Stimulated activated CD8-positive, alpha-beta memory T cell treated with anti-CD3 and anti-CD28 coated beads, Interleukin-4, amount 100 ng/mL, for 48 hours (primary cell): ENCODE measurements at places on chromosomes 2 and 18.

DNA sequence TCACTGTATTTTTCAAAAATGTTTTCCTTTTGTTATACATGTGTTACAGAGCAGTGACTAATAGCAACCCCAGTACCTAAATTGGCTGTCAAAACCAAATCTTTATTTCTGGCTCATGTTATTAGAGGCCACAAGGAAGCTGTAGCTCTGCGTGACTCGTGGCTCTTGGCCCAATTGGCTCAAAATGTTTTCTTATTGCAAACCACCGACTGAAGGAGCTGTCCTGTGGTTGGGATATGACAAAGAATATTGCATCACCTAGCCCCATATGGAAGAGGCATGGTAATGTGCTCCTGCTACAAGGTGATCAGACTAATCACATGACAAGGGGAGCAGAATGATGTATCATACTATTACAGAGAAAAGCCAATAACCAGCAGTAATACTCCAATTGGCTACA, 1058.5 kb downstream of the CBLN2 start:
- DNase-seq: no peak

DNA sequence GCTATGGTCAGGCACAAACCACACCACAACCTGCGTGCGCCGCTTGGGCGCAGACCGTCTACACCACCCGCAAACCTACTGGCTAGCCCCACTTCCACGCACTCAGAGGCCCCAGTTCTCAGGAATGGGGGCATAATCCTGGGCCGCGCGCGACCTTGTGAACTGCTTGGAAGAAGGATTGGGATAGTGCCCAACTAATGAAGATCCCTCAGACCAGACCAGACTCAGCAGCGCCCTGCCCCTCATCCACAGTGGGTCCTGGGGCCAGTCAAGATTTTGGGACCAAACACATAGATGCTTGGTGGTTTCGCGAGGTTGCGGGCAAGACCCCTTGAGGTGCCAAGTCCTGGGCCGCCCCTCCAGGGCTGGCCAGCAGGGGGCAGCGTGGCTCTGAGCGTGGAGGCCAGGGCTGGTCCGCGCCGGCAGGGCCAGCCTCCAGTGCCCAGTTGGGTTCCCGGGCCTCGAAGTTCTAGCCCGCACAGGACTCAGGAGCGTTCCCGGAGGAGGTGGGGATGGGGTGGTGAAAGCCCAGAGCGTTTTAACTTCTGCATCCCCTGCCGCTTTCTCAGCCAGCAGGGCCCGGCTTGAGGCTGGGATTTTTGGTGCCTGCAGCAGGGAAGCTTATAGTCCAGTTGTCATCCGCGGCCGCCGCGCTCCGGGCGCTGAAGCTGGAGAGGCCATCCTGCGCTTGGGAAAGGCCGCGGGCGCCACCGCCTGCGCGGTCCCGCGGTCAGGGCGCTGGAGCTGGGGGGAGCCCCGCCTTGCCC, 8.3 kb downstream of the OSR1 start:
- DNase-seq: peak; percentile 79

DNA sequence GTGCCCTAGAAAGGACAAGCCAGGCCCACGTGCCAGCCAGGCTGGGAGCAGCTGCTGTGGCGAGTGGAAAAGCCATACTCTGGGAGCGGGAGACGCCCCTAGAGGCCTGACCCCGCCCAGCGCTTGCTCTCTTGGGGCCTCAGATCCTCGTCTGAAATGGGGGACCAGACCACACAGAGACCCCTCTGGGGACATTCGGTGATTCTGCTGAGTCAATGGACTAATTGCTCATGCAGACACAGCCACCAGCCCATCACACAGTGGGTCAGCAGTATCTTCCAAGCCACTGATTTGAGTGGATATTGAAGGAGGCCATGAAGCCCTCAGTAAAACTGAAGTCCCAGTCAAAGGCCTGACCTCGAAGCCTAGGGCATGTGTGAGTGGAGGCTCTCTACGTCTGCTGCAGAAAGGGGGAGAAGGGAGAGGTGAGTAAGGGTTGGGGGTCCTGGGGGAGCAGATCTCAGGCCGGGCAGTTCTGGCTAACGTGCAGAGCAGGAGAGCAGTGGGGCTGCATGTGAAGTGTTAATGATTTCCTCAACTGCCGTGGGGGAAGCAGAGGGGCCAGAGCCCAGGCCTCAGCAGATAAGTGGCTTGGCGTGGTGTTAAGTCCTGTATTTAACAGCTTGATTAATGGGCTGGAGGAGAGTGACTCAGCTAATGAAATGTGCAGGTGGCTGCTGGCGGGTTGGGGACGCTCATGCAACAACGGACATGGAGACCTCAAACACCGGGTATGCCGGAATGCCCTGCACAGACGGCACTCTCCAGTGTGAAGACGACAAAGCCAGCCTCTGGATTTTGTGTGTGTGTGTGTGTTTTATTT, 104.4 kb upstream of the TWIST2 start:
- no peak for DNase-seq

DNA sequence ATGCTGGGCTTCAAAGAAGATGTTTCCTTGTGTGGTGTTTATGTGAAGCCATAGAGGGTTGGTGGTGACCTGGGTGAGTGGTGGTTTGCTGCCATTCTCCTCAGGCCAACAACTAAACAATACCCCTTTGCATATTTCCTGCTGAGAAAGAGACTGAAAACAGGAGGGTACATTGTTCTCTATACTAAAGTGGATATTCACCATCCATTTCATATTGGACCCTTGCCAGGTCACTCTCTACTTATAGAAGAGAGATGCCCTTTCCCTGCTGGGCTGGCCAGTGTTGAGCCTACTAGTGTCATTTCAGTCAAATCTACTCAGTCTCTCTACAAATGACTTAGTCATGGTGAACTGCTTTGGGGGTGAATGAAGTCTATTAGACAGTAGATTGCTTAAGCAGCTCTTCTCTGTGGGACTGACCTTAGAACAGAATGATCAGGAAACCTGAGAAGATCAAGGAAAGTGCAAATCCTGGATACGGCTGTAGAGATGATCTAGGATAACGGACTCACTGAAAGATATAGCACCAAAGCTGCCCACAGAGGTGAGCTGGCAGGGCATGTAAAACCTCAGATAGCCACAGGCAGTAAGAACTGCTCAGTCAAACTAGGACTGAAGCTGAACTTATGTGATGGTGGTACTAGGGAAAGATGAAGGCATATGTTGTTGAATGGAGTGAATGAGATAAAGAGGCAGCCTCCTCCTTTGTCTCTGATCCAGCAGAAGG, 154.9 kb downstream of the MYO3B start:
- DNase-seq: no peak

DNA sequence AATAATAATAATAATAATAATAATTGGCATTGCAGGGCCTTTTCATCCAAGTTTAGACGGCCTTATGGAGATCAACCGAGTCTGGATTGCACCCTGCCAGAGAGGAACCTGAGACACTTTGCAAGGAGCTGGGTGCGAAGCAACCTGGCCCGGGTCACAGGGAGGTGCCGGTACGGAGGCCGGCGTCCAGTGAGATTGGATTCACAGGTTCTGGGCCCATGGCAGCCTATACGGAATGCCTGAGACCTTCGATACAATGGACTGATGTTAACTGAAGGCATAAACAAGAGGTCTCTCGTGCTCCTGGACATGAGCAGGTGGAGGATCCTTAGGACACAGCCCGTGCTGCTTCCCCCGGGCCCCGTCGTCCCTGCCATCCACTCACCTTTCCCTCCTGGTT, 416.5 kb upstream of the SALL3 start:
- DNase-seq: no peak

DNA sequence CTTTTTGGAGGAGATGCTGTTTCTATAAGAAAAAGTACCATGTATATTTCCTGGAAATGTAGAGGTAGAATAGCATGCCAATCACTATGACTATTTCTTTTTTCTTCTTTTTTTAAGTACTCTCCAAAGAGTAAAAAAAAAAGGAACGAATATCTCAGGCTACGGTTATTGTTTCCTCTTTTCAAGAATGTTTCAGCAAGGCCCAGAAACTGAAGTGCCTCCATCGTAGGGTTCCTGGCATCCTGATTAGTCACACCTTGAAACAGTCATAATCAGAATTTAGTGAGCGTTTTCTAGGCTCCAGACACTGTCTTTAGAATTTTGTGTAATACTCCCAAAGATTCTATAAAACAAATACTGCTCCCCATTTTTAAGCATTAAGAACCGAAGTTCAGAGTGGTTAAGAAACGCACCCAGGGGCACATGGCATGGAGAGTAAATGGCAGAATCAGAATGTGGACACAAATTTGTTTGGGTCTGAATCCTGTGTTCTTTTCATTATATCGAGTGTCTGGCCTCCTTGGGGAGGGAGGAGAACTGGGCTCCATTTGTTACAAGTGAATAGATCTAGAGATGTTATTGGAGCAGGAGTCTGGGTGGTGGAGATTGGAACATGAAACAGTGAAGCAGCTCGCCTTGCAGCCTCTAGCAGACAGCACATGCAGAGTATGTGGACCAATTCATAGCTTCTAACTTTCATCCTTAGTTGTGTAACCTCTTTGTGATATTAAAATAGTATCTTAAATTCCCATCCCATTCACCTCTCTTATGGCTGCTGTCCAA, 26.7 kb downstream of the ZEB2 start:
- no peak for DNase-seq

- DNase-seq: no peak
Observed at GRCh38 chr18:59376351-59376935, 17.4 kb upstream of the LMAN1 start.

DNA sequence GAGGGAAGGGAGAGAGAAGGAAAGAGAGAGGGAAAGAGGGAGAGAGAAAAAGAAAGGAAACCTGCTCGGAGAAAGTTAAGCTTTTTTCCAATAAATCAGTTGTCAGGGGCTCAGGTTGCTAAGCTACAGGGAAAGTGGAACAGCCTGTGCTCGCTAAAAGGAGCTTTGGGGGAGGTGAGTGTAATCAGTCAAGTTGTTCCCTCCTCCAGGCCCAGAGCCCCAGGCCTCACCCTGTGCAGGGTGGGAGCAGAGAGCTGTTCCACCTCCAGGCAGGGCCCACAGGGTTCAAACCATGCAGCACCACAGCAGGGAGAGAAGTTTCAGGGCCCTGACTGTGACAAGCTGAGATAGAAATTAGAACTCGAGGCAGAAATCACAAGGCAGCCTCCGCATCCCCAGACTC, 56.4 kb upstream of the PPP1CB start:
- DNase-seq: no peak

- DNase-seq: peak; percentile 48
Observed at GRCh38 chr2:224909885-224910573, 132.2 kb downstream of the DOCK10 start.

- DNase-seq: no peak
Observed at GRCh38 chr2:129794540-129794939, 184.9 kb upstream of the RAB6C start.

DNA sequence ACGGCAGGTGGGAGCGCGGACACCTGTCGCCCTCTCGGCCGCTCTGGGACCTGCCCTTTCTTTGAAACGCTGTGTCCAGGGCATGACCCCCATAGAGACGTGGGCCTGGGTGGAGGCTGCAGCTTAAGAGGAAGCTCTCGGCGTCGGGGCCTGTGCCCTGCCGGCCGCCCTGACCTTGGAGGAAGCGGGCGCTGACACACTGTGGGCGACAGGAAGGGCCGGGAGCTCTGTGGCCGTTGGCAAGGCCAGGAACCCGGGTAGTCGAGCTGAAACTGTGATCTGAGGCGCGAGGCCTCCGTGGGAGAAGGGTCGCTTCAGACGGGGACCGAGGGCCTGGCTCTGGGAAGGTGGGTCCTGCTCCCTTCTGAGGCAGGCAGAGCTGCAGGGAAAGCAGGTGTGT, 28.2 kb downstream of the KCNG2 start:
- no peak for DNase-seq

DNA sequence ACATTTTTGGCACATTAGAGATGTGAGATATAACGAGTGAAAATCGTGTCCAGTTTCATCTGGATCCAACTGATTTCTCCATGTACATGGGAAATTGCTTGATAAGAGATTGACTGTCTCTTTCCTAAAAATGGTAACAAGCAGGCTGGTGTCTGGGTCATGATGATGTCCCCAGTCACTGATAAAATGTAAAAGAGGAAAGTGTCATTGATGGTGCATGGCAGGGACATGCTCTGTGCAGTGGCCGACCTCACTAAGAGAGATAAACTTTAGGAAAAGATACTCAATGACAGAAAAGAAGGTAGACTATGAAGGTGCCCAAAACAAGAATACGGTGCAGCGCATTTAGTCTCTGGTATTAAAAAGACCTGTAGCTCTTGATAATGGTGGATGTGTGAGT, 1517.5 kb downstream of the RPIA start:
- DNase-seq: no peak

DNA sequence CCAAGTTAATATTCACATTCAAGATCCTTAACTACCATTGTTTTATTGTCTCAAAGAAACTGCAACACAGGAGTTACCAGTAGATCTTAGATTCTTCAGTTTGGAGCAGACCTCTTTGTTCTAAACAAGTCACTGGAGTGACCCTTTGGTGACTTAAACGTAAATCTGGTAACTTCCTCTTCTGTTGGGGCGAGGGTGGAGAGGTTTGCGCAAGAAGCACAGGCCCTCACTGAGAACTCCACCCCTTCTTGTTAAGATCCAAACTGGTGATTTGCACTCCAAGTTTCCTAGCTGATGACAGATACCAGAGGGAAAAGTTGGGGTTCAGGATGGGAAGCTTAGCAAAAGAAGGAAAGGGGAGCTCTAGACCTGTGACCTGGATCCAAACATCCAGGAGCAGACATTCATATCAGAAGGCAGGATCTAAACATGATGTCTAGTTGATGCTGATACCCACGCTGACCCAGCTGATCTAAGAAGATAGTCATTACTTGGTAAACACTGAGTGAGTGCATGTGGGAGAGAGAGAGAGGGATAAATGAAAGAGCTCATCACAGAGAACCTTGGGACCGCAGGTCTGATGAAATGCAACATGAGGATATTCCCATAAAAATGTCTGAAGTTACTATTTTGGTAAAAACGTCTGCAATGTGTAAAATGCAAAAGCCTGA, 256.0 kb downstream of the CDH20 start:
- no peak for DNase-seq

GRCh38 chr2:85244828-85245227, 83.0 kb downstream of the TGOLN2 start:
- DNase-seq: no peak

DNA sequence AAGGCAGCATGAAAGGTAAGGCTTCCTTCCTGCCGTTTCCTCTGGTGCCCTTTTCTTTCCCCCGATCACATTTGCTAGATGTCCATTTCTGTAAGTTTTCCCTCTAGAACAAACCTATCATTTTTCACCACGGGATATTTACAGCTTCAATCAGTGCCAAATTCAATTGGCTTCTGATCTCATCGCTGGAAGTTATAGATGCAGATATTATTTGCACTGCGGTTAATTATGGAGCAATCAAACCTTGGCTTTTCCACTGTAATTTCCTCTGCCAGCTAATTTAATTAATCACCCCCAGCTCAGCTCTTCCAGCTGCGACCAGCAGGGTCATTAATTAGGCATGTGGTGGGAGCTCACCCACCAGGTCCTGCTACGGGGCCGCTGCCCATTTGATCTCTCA, 86.1 kb downstream of the GBX2 start:
- DNase-seq: no peak
